ENCODE measurements at places on chromosomes 6 and 20.

GRCh38 chr6:115865914-115866313 lies 194.8 kb downstream of the FRK start:
- no peak for DNase-seq

DNA sequence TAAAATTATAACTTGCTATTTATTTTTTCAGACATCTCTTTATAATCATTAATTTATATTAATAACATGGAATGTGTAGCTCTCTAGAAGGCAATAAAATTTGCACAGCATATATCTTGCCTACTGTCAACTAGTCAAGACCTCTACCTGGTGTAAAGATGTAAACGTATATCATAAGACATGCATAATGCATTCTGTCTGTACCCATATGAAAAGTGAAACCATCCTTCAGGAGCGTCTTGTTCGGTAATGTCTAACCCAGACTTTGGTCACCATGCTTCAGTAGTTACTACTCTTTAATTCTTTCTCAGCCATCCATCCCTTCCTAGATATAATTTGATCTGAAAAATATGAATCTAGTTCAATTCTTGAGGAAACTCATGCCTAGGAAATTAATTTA lies 21.0 kb downstream of the CEP43 start:
- no peak for DNase-seq

- DNase-seq, result no peak
Observed at GRCh38 chr6:74689601-74690000, 516.3 kb downstream of the COL12A1 start.

- DNase-seq, result no peak
Observed at GRCh38 chr6:1906609-1907008, 296.9 kb downstream of the FOXC1 start.

DNA sequence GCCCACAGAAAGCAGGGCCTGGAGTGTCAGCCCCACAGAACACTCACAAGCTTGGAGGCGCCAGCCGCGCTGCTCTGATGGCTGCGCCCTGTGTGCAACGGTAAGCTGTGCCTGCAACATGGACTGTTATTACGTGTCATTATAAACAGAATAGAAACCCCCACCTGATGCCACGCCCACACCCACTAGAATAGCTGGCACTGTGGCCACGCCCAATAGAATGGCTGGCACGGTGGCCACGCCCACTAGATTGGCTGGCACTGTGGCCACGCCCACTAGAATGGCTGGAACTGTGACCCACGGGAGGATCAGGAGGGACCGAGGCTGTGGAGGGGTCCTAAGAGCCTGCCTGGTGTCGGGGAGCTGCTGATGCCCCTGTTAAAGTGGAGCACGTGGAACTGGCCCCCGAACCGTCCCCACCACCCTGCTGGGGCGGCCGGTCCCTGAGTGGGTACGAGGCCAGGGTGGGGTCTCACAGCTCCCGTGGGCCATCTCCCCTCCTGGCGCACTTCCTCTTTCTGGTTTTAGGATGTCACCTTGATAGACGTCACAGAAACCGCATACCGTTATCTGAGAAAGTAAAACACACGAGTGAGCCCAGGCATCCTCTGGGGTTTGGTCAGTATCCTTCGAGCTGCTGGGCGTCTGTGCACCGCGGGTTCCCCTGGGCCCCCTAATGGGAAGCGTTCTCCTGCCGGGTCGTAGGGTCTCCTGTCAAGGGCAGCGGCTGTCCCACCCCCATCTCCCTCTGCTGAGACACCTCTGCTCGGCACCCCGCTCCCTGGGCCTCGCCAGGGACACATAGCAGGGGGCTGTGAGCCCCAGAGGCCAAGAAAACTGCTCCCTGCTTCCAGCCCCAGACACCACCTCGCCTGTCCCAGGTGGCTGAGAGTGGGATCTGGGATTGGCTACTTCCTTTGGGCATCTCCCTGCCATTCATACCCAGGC lies 25.4 kb downstream of the SLC17A9 start:
- peak; percentile 71 for DNase-seq

- no peak for DNase-seq
Observed at GRCh38 chr6:151330130-151330696, 61.1 kb downstream of the ZBTB2 start.

- DNase-seq, result no peak
Observed at GRCh38 chr6:111418971-111419693, 63.9 kb downstream of the REV3L start.

DNA sequence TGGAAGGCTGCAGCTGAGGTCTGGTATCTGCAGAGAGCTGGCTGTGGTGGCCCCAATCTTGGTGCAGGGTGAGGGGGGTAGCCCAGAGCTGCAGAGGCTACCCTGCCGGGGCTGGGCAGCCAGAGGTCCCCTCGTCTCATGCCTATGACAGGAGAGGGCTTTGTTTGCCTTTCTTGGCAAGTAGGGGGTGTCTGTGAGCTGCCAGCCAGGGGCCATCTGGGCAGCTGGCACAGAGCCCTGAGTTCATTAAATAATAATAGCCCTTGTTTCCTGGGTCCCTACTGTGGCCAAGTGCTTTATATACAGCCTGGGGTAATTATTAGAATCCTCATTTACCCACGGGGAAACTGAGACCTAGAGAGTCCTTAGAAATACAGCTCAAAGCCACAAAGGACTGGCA lies 66.6 kb downstream of the EZR start:
- no peak for DNase-seq

- no peak for DNase-seq
Observed at GRCh38 chr6:156427345-156427744, 349.8 kb upstream of the ARID1B start.

DNA sequence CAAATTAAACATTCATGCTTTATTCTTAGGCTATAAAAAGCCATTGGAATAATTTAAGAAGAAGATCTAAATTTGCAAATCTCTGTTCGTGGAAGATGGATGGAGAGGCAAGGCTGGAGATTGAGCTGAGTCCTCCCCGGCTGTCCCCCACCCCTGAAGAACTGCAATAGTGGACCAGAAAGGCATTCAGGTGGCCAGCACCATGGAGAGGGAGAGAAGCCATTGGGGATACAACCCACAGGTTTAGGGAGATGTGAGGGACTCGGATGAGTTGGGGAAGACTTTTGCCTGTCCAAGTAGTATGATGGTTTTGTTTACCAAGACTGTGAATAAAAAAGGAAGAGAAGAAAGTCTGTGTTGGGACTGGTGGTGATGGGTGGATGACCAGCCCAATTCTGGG lies 120.8 kb downstream of the F13A1 start:
- no peak for DNase-seq

DNA sequence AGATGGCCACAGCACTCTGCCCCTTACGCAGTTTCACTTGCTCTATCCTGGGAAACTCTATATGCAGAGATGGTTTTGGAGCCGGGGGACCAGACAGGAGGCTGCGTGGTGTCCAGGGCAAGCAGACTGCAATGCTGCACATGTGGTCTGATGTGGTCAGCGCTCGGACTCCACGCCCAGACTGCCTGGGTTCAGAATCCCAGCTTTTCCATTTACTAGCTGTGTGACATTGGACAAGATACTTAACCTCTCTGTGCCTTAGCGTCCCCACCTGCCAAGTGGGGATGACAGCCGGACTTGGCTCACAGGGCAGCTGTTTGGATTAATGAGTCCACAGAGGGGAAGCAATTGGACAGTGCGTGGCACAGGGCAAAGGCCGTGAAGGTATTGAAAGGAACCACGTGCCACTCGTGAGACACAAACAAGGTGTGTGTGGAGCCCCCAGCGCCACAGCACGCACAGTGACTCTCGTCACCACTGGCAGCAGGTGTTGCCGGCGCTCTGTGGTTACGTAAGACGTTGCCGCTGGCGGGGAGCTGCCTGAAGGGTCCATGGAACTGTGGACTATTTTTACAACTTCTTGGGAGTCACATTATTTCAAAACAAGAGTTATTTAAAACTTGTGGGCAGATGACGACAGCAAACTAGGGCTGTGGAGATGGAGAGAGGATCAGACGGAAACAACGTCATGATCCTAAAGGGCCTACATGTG lies 201.4 kb downstream of the PREX1 start:
- no peak for DNase-seq

GRCh38 chr6:49531774-49532569 lies 18.5 kb upstream of the C6orf141 start:
- DNase-seq, result no peak

- DNase-seq, result no peak
Observed at GRCh38 chr20:19519466-19519865, 238.6 kb upstream of the RIN2 start.

DNA sequence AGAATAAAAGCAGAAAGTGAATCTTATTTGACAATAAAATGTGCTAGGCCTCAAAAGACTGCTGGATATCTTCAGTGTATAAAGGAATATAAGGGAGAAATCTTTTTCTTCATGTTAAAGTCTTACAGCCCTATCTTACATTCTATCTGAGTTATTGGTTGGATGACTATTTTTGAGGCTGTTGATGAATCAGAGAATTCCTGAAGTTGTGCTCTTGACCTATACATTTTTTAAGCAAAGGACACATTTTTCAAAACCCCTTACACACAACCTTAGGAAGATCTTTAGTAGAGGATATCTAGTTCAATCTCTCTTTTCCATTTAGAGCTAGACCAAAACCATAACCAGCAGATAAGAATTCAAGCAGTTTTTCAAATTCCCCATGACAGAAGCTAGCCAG lies 10.9 kb upstream of the CGA start:
- DNase-seq, result no peak

DNA sequence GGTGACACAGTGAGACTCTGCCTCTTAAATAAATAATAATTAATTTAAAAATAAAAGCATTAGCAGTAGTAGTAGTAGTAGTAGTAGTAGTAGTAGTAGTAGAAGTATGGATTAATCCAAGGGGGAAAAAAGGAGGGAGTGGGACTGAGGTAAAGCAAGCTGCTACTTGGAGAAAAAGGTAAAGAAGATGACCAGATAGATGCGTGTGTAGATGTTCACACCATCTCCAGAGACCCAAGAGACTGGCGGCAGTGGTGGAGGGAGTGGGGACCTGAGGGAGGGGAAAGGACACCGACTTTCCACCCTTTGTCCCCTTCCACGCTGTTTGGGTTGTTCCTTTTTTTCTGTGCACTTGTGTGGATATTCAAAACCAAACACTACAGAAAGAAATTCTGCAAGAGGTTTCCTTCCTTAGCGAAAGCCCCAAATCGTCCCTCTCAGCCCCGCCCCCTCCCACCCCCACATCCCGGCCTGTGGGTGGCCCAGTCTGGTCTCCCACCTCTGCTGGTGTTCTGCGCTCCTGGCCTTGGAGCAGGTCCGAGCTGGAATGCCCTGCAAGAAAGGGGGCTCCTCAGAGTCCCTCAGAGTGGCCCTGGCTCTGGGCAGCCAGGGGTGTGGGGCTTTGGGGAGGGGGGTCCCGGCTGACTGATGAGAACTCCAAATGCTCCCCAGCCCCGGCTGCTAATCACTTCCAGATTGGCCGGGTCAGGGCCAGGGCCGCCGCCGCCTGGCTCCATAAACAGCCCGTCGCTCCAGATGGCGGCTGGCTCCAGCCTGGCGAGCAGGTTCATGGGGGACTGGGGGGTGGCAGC lies 60.2 kb downstream of the UBE2V1 start:
- no peak for DNase-seq

DNA sequence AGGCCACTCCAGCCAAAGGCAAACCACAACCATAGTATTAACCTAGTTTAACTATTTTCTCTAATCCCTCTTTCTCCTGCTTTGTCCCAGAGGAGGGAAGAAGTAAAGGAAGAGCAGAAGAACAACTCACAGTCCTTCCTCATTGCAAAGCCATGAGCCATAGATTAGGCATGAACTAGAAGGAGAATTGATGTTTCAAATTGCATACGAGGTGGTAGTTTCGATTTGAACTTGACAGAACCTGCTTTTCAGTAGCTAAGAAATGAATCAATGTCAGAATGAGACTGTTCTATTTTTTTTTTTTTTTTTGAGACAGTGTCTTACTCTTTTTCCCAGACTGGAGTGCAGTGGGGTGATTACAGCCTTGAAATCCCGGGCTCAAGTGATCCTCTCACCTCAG lies 48.3 kb downstream of the PROKR2 start:
- DNase-seq, result no peak

DNA sequence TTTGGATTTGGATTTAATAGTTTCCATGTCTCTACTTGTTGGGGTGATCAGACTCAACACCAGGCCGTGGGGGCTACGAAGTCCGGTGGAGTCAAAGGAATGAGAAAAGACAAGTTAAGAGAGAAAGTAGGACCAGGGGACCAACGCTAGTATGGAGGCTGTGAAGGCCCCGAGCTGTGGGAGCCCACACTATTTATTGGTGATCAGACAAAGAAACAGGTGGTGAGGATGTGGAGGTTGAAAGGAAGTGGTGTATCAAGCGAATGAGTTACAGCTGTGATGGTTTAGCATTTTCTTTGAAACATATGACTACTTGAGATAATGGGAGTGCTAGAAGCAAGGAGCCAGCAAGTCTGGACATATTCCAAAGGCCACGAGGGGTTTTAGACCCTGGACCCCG lies 62.4 kb downstream of the AKAP7 start:
- no peak for DNase-seq

- DNase-seq, result peak; percentile 35
Observed at GRCh38 chr6:129490521-129491255, 219.3 kb downstream of the ARHGAP18 start.

- DNase-seq, result no peak
Observed at GRCh38 chr6:125173341-125174095, 19.9 kb downstream of the TPD52L1 start.

DNA sequence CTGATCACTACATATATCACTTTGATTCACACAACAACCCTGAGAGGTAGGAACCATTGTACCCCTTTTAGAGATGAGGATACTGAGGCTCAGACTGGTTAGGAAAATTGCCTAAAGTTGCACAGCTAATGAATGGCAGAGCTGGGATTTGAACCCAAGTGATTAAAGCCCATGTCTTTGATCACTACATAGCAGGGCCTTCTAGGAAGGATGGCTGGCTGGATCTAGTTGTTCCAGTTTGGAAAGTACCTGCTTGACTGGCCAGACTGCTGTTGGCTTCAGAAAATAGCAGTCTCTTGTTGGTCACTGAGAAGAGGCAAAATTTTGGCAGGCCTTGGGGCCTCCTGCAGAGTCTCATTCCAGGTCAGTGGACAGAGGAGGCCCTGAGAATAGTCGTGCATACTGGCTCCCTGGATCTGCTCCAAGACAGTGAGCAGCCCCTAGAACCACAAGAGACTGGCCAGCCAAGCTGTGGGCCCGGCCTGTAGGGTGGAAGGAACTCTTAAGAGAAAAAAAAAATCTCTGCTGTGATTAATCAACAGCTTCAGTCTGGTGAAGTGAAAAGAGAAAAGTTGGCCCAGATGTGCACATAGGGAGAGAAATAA lies 17.5 kb downstream of the PPARD start:
- no peak for DNase-seq

DNA sequence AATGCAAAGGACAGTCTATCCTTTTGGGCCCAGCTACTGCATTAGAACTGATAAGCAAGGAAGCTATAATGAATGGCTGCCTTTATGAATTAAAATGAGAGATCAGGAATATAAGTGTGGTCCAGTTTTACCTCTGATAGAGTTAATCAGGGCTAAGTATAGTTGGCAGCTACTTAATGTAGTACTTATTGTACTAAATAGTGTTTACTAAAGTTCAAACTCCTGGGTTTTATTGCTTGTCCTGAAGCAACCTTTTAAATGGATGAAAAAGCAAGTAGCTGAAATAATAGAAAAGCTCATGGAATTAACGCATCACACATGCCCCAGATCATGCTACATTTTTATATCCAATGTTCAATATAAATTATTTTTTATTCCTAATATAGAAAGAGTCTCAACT lies 5.3 kb downstream of the TRMT11 start:
- no peak for DNase-seq
